T follicular helper cell (primary cell): ENCODE measurements at places on chromosomes 11 and 22.

DNA sequence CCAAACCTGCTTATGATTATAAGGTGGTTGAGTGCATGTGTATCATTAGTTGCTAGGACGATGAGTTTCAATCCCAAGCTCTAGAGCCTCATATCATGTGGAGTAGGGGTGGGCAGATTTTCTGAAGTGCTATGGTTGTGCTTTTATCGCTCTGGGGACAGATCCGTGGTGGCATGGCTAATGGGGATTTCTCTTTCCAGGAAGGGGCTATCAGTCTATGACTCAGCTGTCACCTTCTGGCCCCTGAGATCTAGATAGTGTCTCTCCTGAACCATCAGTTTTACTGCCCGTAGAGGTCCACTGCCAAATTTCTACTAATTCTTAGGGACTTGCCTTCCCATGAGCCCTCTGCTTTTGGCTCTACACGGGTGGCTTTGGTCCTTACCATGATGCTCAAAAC is 51.8 kb downstream of the FDX1 start:
- no peak for DNase-seq

GRCh38 chr11:33598426-33599069 is 102.1 kb downstream of the C11orf91 start:
- DNase-seq = no peak

- DNase-seq = no peak
Measured at GRCh38 chr11:86431258-86431657, 56.6 kb downstream of the CCDC81 start.

GRCh38 chr11:39668640-39669039 is 1790.8 kb downstream of the LRRC4C start:
- DNase-seq = no peak

GRCh38 chr22:44107340-44107739 is 73.4 kb upstream of the PARVG start:
- DNase-seq = no peak

GRCh38 chr11:72242141-72242540 is 1.8 kb downstream of the PHOX2A start:
- DNase-seq = no peak

DNA sequence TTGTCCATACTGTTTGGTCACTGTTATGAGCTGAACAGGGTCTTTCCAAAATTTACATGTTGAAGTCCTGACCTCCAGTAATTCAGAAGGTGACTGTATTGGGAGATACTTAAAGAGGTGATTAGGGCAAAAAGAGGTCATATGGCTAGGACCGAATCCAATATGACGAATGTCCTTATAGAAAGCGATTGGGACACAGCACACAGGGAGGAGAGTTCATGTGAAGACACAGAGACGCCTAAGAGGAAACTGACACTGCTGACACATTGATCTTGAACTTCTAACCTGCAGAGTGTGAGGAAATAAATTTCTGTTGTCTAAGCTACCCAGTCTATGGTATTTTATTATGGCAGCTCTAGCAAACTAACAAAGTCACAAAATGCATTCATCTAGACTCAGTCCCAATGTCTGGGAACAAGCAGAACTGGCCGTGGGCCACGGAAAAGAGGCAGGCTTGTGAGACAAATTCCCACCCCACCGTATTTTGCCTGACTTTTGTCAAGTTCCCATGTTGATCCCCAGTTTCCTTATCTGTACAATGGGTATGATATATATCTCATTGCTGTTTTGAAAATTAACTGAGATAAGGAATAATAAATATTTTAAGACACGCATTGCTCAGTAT is 295.0 kb downstream of the NTM start:
- no peak for DNase-seq

GRCh38 chr11:13375798-13376197 is 87.2 kb downstream of the BTBD10 start:
- no peak for DNase-seq

DNA sequence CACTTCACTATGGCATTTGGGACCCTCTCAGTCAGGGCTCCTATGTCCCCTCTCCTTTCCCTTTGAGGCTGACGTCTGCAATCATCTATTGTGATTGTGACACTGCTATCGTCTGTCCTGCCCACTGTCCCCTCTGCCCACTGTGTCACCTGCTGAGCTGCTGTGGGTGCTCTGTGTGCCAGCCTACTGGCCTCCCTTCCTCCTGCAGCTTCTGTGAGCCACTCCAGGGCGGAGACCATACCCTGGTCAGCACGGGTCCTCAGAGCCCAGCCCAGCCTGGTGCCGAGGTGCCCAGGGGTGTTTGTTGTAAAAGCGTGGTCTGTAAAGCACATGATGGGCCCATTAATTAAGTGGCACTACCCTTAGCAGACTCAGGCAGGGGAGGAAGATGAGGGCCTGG is 29.4 kb downstream of the MPPED1 start:
- no peak for DNase-seq

GRCh38 chr11:96758957-96759356 is 369.1 kb downstream of the JRKL start:
- DNase-seq = no peak

GRCh38 chr11:62712861-62713260 is 5.4 kb downstream of the GNG3 start:
- no peak for DNase-seq

- DNase-seq = no peak
Measured at GRCh38 chr11:10657308-10658271, 36.0 kb downstream of the IRAG1 start.

GRCh38 chr11:61533039-61533375 is 24.5 kb downstream of the LRRC10B start:
- no peak for DNase-seq

- DNase-seq = no peak
Measured at GRCh38 chr22:33851240-33851639, 69.0 kb downstream of the LARGE1 start.

DNA sequence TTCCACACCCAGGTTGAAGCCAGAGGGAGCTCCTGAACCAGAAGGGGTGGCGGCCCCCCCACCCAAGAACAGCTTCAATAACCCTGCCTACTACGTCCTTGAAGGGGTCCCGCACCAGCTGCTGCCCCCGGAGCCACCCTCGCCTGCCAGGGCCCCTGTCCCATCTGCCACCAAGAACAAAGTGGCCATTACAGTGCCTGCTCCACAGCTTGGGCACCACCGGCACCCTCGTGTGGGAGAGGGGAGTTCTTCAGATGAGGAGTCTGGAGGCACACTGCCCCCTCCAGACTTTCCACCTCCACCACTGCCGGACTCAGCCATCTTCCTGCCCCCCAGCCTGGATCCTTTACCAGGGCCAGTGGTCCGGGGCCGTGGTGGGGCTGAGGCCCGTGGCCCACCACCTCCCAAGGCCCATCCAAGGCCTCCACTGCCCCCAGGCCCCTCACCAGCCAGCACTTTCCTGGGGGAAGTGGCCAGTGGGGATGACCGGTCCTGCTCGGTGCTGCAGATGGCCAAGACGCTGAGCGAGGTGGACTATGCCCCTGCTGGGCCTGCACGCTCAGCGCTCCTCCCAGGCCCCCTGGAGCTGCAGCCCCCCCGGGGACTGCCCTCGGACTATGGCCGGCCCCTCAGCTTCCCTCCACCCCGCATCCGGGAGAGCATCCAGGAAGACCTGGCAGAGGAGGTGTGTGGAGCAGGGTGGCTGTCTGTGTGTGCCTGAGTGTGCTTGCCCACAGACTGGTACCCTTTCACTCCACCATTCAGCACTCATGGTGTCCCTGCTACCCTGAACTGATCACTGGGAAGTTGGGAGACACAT is 6.7 kb downstream of the PHOX2A start:
- no peak for DNase-seq

DNA sequence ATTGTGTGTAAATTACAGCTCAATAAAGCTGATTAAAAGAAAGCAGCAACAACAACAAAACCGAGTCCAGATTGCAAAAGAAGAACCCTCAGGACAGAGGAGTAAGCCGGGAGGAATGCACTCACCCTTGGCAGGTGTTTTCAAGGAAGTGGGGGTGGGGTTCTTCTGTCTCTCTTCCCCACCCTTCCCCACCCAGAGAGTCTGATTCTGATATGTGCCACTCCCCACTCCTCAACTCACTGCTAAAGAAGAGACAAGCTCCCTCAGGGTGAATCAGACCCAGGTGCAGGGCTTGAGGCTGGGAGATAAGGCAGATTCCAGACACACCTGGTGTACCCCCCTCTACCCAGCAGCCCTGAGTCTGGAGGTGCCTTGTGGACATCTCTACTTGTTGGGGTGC is 38.4 kb upstream of the PHF21A start:
- DNase-seq = no peak

GRCh38 chr11:72229925-72230763 is 5.6 kb downstream of the INPPL1 start:
- DNase-seq = no peak

- no peak for DNase-seq
Measured at GRCh38 chr11:134464981-134465730, 53.1 kb upstream of the B3GAT1 start.

DNA sequence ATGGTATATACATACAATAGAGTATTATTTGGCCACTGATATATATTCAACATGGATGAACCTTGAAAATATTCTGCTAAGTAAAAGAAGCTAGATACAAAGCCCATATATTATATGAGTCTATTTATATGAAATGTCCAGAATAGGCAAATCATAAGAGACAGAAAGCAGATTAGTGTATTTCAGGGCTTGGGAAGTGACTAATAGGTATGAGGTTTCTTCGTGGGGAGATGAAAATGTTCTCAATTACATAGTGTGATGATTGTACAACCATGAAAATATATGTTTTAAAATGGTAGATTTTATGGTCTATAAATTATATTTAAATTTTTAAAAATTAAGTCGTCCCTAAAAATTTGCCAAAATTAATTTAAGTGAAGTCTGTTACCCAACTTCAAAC is 92.2 kb downstream of the STK33 start:
- no peak for DNase-seq
